Hindlimb muscle (tissue), 1 donor: ENCODE measurements at places on chromosomes 16 and 17. TPM values are rescaled to one million over a fixed set of nuclear protein-coding genes. Genes with fewer than 3 reads are reported as not detected.

GRCh38 chr17:6666077-6666521 lies 14.5 kb downstream of the C17orf100 start:
- peak; percentile 76 for DNase-seq

- DNase-seq = no peak
Measured at GRCh38 chr16:85094812-85095211, 17.5 kb downstream of the CIBAR2 start.

DNA sequence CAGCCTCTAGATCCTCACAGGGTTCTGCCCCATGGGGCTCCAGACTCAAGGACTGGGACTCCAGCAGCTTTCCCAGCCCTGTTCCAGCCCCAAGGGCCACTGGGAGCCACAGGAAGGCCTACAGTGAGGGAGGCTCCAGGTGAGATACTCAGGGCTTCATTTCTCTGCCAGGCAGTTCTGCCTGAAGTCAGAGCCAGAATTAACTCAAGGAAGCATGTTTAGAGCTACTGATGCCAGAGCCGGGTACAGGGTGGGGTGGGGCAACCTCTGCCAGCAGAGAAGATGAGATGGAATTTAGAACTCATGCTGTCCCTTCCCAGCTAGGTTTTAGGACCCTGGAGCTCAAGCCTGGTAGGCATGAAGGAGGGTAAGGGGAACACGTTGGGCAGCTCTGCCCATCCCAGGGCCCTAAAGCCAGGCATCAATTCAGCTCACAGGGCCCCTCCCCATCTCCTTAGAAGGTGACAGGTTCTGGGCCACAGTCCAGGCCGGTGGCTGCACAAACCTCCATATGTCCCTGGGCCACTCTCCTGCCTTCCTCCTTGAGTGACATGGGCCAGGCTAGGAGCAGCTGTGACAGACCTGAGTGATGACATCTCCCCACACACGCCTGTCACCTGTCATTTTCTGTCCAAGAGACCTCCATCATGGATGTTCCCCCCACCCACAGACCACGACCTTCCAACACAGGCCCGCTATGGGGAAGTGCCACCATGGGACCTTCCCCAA lies 24.5 kb upstream of the SPPL2C start:
- no peak for DNase-seq

- no peak for DNase-seq
Measured at GRCh38 chr17:75348386-75349012, 57.0 kb downstream of the GRB2 start.

GRCh38 chr17:63476854-63477479 lies at the start of gene ACE:
Gene ACE (plus strand): TSS chr17:63477061. CDS start chr17:63477095, 34 bp downstream.
- DNase-seq = peak; percentile 34

- no peak for DNase-seq
Measured at GRCh38 chr17:8444494-8444893, 8.8 kb downstream of the NDEL1 start.

- no peak for DNase-seq
Measured at GRCh38 chr17:41595585-41595984, 8.9 kb upstream of the KRT14 start.

ACSF2 gene
- polyA plus RNA-seq = 85.4 TPM
